Lower leg skin (tissue), 4 donors: ENCODE measurements at places on chromosomes 7 and 10. TPM values are rescaled to one million over a fixed set of nuclear protein-coding genes. Genes with fewer than 3 reads are reported as not detected.

GRCh38 chr10:66834802-66835201 lies 91.0 kb upstream of the LRRTM3 start:
- DNase-seq: no peak

- no peak for DNase-seq
These were observed 11.2 kb upstream of the PRDX3 start for GRCh38 chr10:119189811-119190282.

DNA sequence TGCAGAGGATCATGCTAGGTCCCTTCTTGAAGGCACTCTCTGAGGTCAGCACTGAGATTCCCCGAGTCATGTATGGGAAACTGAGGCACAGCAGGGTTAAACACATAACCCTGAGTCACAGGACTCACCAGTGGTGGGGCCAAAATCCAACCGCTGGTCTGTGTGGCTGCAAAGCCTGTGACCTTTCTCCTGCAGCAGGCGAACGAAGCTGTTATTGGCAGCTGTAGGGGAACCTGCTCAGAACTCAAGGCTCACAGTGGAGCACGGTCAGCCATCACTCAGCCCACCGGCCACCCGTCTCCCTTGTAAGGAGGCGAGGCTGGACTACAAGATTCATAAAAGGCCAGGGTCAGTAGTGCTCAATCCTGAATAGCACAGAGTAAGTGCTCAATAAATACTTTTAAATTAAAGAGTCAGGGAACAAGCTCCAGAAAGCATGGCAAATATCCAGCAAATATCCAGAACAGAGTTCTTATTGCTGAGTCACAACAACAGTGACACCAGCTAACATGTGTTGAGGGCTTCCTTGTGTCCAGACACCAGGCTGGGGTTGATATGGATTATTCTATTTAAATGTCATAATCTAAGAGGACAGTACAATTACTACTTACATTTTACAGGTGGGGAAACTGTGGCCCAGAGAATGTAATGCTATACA lies 34.9 kb downstream of the CHST15 start:
- no peak for DNase-seq

DNA sequence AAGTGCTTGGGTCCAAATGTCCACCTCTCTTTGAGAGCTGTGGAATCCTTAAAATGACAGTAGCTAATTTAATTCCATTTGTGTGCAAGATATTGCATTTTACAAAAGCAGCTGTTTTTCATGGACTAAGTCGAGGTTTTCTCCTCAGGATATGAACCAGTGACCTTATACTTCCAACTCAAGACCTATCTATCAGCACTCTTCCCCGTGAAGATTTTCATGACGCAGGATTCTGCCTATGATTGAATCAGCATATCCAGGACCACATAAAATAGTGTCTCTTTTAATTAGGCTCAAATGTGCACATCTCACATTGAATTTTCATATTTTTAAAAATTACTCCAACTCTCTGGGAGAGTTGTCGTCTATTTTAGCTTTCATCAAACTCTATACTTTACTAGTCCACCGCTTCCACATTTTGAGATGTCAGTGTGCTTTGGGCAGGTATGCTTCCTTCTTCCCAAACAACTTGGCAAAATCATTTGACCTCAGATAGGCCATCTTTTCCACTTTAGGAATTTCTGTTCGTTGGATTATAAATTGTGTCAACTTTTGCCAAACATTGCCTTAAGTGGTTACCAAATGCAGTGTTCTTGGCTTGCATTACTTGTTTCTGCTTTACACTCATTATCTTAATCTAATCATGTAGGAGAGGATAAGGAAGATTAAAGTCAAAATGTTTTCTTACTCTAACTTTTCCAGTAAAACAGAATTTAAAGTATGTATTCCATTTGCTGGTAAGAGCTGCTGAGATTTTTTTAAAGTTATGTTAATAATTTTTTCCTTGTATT lies 39.4 kb downstream of the SEMA3A start:
- no peak for DNase-seq

GRCh38 chr10:79051766-79052165 lies 17.0 kb upstream of the ZMIZ1 start:
- no peak for DNase-seq

Gene MSRB2
- 3.9 TPM for total RNA-seq

Gene ERVW-1
- total RNA-seq: not detected

Gene HHEX
- 3.0 TPM for total RNA-seq

- DNase-seq: no peak
These were observed 191.8 kb downstream of the PON1 start for GRCh38 chr7:95132500-95132899.

GRCh38 chr7:28729727-28730126 lies 228.4 kb downstream of the TRIL start:
- DNase-seq: no peak

Gene AOAH
- 1.3 TPM for total RNA-seq

- no peak for DNase-seq
These were observed 3.1 kb downstream of the AGMO start for GRCh38 chr7:15558756-15559155.

- no peak for DNase-seq
These were observed 189.5 kb upstream of the MINDY3 start for GRCh38 chr10:16049782-16050181.
